ENCODE measurements at places on chromosomes 1 and 21.

- DNase-seq, result no peak
Measured at GRCh38 chr1:8394456-8395321, 76.8 kb downstream of the SLC45A1 start.

GRCh38 chr1:53330819-53331218, 2.9 kb upstream of the LRP8 start:
- DNase-seq, result peak; percentile 31

DNA sequence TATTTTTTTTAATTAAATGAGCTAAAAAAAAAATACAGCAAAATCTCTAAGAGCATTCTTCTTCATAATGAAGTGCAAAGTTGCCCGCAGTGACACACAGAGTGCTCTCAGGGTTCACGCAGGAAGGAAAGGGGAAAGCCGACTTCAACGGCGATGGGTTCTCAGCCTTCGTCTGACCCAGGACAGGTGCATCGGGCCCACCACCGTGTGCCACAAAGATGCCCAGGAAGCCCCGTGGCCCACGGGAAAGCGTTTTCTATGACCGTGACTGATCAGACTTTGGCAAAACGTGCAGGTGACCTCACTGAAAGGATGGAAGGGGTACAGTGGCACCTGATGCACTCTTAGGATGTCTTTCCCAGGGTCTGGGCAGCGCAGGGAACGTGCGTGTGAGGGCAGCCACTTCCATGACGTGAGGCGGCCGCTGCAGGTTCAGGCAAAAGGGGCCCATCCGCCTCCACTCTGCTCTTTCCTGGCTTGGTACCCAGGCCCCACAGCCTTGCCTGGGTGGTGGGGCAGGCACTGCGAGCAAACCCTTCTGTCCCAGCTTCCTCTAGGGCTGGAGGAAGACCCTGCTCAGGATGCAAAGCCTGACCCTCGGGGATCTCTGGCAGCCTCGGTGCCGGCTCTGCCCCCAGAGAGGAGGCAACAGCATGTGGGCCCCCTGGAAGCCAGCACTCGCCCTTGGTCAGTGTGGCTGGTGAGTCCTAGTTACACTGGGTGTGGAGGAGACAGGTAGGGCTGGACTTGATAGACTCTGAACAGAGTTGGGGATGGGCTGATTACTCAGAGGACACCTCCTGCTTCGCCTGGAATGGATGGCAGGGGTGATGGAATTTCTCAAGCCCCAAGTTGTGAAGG, 8.3 kb downstream of the LRRC47 start:
- DNase-seq, result no peak

DNA sequence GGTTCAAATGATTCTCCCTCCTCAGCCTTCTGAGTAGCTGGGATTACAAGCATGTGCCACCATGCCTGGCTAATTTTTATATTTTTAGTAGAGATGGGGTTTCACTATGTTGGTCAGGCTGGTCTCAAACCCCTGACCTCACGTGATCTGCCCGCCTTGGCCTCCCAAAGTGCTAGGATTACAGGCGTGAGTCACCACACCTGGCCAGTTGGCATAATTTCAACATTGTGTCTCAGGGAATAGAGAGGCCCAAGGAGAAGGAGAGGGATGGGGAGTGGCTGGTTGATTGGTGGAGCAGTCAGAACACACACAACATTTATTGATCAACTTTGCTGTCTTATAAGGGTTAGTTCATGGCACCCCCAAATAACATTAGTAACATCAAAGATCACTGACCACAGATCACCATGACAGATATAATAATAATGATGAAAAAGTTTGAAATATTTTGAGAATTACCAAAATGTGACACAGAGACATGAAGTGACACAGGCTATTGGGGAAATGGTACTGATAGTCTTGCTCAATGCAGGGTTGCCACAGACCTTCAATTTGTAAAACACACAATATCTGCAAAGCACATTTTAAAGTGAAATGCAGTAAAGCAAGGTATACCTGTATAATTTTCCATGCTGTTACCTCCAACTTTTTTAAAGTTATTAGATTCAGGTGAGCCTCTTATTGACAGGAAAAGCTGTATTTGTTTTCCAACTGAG, 15.8 kb upstream of the CYB5R1 start:
- no peak for DNase-seq

GRCh38 chr1:62433861-62434617, 2.8 kb upstream of the USP1 start:
- no peak for DNase-seq

- DNase-seq, result no peak
Measured at GRCh38 chr1:181398544-181398943, 84.8 kb upstream of the CACNA1E start.

- no peak for DNase-seq
Measured at GRCh38 chr1:214342525-214342924, 61.6 kb downstream of the SMYD2 start.

DNA sequence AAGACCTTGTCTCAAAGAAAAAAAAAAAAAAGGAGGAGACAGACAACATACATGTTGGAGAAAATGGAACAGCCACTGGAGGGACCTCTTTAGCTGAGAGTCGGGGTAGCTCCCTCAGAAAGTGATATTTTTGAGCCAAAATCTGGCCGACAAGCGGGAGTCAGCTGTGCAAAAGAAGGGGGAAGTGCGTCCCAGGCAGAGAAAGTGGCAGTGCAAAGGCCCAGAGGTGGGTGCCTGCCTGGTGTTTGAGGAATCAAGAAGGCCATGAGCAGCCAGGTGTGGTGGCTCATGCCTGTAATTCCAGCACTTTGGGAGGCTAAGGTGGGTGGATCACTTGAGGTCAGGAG, 6.1 kb upstream of the CROCC start:
- peak; percentile 45 for DNase-seq
